Pancreas (tissue), 10 donors: ENCODE measurements at places on chromosomes 1 and 21. TPM values are rescaled to one million over a fixed set of nuclear protein-coding genes. Genes with fewer than 3 reads are reported as not detected.

ITSN1 gene
- total RNA-seq = 19.4 TPM

NCAM2 gene
- total RNA-seq = 0.47 TPM

SAMD13 gene
- total RNA-seq = 0.69 TPM

MTARC2 gene
- total RNA-seq = 16.7 TPM

DNAJC6 gene
- 0.88 TPM for total RNA-seq

VAV3 gene
- 15.3 TPM for total RNA-seq

CTBS gene
- 14.3 TPM for total RNA-seq

KIF26B gene
- 0.69 TPM for total RNA-seq

GBP6 gene
- not detected for total RNA-seq

CAMK1G gene
- 0.12 TPM for total RNA-seq

LCE1E gene
- not detected for total RNA-seq

LCE7A gene
- not detected for total RNA-seq

ARHGAP30 gene
- 0.83 TPM for total RNA-seq

PLEKHA6 gene
- total RNA-seq = 9.5 TPM

PBX1 gene
- total RNA-seq = 92.8 TPM

NOC2L gene
- 26.9 TPM for total RNA-seq

SPRR5 gene
- total RNA-seq = not detected
